Stimulated activated memory B cell treated with anti-CD40 and anti-IgM and Interleukin-4, amounts not matched to agents 10 μg/mL and 1 μg/mL and 100 μg/mL, for 72 hours (primary cell): ENCODE measurements at places on chromosomes 3 and 15.

DNA sequence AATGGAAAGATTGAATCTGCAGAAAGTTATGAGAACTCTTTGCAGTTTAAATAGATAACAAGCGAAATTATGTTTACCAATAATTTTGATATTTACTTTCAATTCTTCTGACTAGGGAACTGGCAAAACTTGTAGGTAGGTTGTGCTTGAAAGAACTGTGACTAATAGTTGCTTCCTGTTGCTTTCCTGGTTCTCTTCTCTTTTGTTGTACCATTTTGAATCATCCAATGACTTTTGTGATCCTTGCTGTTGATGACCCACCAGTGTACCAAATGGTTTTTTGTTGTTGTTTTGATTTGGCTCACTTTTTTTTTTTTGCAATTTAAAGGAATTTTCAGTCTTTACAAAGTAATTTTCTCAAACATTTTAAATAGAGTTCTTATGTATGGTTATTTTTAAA lies 64.9 kb upstream of the DCBLD2 start:
- no peak for ATAC-seq

DNA sequence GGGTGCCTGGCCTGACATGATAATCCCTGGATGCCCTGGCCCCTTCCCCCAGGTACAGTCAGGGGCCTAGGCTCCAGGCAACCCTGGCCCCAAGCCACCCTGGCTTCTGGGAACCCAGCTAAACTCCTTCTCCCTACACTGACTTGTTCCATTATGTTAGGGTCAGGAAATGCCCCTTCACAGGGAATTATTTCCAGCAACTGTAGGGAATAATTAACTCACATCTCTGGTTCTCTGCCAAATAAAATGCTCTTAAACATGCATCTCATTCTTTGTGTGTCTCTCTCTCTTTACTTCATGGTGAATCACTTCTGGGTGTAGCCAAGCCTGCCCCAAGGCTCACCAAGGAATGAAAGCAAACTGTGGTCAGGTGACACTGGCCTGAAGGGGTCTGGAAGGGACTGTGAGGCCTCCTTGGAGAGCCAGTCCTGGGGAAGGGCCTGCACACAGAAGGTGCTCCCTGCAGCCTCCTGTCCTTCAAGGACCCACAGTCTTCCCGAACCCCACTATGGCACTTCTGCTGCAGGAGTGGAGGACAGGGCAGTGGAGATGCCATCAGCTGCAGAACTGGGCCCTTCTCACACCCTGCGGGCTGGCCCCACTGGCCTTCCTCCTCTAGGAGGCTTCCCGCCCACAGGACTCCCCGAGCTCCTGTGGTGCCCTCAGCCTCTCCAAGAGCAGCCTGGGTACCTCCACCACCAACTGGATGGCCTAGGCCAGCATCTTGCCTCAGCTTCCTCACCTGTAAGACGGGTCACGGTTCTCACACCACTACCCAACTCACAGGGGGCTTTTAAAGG lies 17.6 kb downstream of the TKT start:
- ATAC-seq = no peak

- no peak for ATAC-seq
These were observed 216.7 kb upstream of the CFAP20DC start for GRCh38 chr3:59266551-59266950.

GRCh38 chr3:114057011-114057347 lies 442 bp downstream of the QTRT2 start:
- ATAC-seq = peak; percentile 1

DNA sequence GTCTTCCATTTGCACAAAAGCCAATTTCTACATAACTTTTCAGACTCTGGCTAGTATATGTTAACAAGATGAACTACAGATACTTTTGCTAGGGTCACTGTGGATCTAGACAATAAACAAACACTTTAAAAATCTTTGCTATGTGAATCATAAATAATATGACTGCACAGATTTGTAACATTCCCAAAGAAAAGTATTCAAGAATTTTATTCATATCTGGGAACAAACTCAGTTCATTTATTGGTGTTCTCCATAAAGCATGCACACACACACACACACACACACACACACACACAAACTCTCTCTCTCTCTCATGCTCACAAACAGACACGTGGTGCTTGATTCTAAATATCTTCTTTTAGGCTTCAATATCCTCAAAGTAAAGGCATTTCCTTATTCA lies 18.8 kb upstream of the THRB start:
- ATAC-seq = no peak

GRCh38 chr3:10502185-10502880 lies 3.1 kb downstream of the ATP2B2 start:
- peak; percentile 32 for ATAC-seq

DNA sequence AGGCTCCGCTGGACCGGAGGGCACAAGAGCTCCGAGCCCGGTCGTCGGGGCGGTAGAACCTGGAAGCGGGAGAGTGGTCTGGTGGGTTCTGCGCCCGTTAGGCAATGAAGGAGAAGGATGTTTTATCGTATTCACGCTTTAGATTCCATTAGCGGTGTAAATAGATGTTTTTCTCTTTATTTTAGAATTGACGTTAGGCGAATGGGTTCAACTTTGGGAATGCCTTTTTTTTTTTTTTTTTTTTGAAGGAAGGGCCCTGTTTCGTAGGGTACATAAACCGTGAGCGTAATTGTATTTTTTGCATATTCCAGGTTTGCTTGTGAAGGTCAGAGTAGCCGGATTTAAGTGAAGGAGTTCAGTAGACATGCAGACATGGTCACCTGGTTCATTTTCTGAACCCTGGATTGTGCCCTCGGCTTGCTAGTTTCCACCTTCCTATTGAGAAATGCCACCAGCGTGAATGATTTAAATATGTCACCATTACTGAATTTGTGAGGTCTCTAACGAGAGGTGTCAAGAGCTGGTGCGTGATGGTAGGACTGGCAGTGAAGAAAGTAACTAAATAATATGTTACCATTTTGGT lies 808 bp downstream of the RBM6 start:
- ATAC-seq = no peak

DNA sequence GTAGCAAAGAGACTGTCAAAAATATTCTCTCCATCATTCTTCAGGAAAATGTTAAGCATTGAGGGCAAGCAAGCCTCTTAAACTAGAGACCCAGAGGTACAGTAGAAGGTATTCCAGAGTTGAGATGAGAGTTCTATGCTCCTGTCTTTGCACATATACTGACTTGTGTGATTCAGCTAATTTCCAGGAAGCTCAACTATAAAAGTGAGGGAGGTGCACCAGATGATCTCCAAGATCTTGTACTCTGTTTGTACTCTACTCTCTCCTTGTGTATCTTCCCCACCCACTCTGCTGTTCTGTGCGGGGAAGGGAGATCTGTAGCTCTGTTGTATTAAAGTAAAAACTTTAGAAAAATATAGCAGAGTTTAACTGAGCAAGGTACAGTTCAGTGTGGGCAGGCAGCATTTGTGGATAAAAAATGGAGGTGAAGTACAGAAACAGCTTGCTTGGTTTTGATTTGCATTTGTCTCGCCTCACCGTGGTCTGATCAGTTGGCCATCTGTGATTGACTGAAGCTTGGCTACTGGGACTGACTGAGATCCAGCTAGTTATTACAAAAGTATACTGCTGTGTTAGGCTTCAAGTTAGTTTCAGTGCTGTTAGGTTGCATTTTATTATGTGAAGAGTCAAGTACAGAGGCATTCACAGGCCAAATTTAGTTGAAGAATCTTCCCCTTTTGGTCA lies 463.1 kb upstream of the GOLIM4 start:
- ATAC-seq = peak; percentile 16

GRCh38 chr3:98536456-98537017 lies 4.8 kb downstream of the GPR15 start:
- peak; percentile 92 for ATAC-seq

- ATAC-seq = no peak
These were observed 261.6 kb upstream of the THRB start for GRCh38 chr3:24756101-24756888.
